ENCODE measurements at places on chromosomes 11 and 22. TPM values are rescaled to one million over a fixed set of nuclear protein-coding genes. Genes with fewer than 3 reads are reported as not detected.

Gene SIRT3
- 10.3 TPM for total RNA-seq

Gene PTH
- total RNA-seq, result not detected

- DNase-seq, result no peak
Measured at GRCh38 chr11:45673441-45673840, 8.0 kb upstream of the CHST1 start.

DNA sequence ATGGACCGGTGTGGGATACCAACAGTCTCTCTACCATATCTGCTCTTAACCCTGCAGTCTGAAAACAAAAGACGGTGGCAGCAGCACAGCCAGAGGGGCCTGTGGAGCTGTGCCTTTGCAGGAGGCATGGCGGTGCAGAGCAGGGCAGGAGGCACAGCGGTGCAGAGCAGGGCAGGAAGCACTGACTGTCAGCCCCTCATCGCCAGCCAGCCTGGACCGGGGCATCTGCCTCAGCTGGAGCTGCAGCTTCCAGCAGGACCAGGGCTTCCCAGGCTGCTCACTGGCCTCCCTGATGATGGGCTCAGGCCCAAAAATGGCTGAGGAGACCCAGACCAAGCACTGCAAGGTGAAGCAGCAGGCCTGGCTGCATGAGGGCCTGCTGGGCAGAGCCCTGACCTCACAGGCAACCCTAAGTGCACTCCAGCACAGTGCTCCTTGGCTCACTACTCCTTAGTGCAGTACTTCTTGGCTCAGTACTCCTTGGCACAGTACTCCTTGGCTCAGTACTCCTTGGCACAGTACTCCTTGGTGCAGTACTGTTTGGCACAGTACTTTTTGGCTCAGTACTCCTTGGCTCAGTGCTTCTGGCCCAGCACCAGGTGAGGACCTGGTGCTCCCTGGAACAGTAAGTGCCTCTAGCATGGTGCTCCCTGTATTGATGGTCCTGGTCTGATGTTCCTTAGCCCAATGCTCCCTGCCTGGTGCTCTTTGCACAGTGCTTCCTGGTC, 78.0 kb downstream of the DHCR7 start:
- DNase-seq, result no peak

Gene TMEM126B
- total RNA-seq, result 67.0 TPM

GRCh38 chr11:113472471-113472870, 2.7 kb downstream of the DRD2 start:
- no peak for DNase-seq

GRCh38 chr11:223884-224283, 12.3 kb downstream of the SIRT3 start:
- no peak for DNase-seq

- DNase-seq, result no peak
Measured at GRCh38 chr11:106121570-106122320, 44.3 kb downstream of the AASDHPPT start.

GRCh38 chr11:19032990-19033389, 27.5 kb downstream of the MRGPRX2 start:
- DNase-seq, result no peak

Gene TMEM191C
- 1.7 TPM for total RNA-seq

DNA sequence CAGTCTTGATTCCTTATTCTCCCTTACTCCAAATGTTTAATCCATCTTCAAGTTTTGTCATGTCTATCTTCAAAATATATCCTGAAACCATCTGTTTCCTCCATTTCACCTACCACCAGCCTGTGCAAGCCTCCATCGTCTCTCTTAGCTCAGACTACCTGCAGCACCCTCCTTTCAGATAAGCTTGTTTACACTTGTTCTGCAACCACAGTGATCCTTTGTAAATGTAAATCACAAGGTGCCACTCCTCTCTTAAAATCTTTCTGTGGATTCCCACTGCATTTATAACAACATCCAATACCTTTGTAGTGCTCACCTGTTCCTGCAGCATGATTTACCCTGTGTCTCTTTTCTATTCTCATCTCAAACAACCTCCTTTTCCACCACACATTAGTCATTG, 31.8 kb upstream of the GPR83 start:
- no peak for DNase-seq

Gene BRSK2
- under 0.01 TPM for total RNA-seq

GRCh38 chr11:76841923-76842452, 18.7 kb upstream of the ACER3 start:
- DNase-seq, result no peak

GRCh38 chr11:103947546-103947919, 88.9 kb upstream of the DDI1 start:
- peak; percentile 64 for DNase-seq

Gene OR2AG1
- total RNA-seq, result not detected

- peak; percentile 22 for DNase-seq
Measured at GRCh38 chr11:113862435-113862834, 12.9 kb downstream of the USP28 start.

Gene GNG3
- total RNA-seq, result not detected

- no peak for DNase-seq
Measured at GRCh38 chr11:2520736-2521035, 75.9 kb downstream of the KCNQ1 start.

DNA sequence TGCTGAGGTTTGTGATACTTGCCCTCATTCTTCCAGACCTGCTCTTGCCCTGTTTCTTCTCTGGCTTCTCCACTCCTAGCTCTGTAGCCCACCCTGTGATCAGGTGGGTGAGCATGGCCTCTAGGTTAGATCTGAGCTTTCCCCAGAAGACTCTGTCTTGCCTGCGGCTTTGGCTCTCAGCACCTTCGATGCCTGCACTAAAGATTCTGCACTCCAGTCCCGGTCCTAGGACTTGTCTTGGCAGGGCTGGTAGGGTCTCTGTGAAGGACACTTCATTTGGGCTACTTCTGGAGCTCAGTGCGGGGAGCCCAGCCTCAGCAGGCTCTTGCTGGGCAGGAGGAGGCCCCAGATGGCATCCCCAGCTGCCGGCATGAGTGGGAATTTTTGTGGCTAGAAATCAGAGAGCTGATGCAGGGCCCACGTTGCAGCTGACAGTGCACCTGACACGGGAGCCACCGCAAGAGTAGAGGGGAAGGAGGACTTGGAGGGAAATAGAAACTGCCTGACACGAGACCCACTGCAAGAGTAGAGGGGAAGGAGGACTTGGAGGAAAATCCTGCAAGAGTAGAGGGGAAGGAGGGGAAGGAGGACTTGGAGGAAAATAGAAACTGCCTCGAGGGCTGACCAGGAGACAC, 226.9 kb upstream of the B3GAT1 start:
- no peak for DNase-seq

GRCh38 chr11:44708009-44708408, 18.8 kb upstream of the TSPAN18 start:
- no peak for DNase-seq

DNA sequence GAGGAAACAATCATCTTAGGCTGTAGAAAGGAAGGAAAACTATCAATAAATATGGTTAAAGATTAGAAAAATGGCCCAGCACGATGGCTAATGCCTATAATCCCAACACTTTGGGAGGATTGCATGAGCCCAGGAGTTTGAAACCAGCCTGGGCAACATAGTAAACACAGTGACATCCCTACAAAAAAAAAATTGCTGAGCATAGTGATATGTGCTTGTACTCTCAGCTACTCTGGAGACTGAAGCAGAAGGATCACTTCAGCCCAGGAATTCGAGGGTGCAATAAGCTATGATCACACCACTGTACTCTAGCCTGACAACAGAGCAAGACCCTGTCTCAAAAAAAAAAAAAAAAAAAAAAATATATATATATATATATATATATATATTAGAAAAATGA, 54.9 kb downstream of the ARFGAP2 start:
- no peak for DNase-seq

DNA sequence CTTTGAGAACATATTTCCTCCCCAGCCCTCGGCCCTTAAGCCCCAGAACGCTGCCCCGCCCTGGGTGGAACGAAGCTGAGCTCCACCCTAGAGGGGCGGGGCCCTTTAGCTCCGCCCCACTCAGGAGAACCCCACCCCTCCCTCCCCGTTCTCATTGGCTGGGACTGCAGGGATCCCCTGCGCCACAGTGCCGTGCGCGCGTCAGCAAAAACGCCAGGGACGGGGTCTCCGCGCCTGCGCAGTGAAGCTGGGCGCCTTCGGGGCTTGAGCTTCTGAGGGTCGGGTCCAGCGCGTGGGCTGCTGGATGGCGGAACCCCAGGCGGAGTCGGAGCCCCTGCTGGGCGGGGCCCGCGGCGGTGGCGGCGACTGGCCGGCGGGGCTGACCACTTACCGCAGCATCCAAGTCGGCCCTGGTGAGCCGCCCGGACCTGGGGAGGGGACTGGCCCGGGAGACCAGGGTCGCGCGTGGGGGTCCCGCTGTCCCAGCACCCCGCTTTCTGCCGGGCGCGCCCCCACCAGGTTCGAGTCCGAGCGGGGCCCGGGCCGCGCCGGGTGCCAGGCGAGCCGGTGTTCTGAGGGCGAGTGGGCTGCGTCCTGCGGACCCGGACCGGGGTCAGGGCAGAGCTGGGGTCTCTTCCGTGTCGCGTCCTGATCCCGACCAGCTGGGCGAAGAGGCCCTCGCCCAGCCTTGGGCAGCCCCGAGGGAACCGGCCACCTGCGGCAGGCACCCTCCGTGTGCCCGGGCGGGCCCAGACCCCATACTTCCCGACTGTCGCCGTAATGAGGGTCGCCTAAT, at the start of gene TPCN2:
Gene TPCN2, plus strand, starts transcription at position 239 of the 796 bp plus-strand sequence. Its CDS starts 66 bp downstream, at position 305.
- DNase-seq, result peak; percentile 97

Gene CNTN5
- total RNA-seq, result under 0.01 TPM

GRCh38 chr11:48022445-48022844, 42.1 kb downstream of the PTPRJ start:
- no peak for DNase-seq

DNA sequence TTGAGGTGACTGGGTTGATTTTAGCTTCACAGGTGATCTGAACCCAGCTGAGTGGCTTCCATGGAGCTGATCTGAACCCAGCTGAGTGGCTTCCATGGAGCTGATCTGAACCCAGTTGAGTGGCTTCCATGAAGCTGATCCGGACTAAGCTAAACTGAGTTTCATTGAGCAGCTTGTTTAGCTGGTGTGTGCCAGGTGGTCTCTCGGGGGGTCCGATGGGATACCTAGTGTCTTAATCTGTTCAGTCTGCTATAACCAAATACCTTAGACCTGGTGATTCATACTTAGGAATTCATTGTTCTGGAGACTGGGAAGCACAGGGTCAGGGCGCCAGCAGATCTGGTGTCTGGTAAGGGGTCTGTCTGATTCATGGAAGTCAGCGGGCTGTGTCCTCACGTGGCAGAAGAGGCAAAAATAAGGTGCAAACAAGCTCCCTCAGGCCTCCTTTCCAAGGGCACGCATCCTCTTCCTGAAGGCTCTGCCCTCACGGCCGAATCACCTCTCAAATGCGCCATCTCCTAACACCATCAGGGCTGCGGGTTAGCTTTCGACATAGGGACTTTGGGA, 52.5 kb upstream of the KCNQ1OT1 start:
- DNase-seq, result peak; percentile 17

Gene TPBGL
- total RNA-seq, result not detected

DNA sequence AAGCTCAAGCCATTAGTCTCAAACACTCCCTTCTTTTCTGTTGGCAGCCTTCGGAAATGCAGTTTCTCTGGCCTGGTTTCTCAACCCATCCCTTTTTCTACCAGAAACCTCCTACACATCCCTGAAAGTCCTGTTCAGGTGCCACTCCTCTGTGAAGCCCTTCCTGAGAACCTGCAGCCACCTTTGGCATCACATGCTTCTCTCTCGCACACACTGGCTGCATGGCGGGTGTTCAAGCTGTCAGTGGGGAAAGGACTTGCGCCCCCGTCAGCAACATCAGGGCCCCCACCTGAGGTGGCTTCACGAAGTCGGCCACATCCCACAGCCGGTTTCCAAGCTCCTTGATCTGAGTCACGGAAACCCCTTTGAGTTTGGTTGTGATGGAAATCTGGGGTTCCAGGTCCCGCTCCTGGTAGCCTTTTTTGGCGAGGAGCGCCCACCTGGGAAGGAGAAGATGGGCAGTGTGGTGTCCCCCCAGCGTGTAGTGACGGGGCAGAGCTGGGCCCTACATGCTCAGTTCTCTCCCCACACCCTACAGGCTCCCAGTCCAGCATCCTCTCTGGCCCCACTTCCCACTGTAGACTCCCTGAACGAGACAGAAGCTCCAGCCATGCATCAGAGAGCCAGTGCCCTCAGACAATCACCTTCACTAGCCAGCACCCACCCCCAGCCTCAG, 1.7 kb upstream of the LRRC74B start:
- no peak for DNase-seq

Gene WT1
- total RNA-seq, result 16.4 TPM

- DNase-seq, result no peak
Measured at GRCh38 chr11:75107187-75107586, 10.5 kb upstream of the OR2AT4 start.

Measured in fibroblast of villous mesenchyme (primary cell).